ENCODE measurements at places on chromosomes 1 and 21.

- no peak for DNase-seq
Measured at GRCh38 chr1:232084584-232085223, 458.1 kb downstream of the DISC1 start.

GRCh38 chr1:183306317-183307042 lies 111.7 kb downstream of the NMNAT2 start:
- no peak for DNase-seq

- no peak for DNase-seq
Measured at GRCh38 chr1:174742805-174743653, 256.7 kb upstream of the CACYBP start.

- no peak for DNase-seq
Measured at GRCh38 chr21:34845521-34846451, 177.0 kb downstream of the CLIC6 start.

GRCh38 chr1:241521718-241522117 lies 2.2 kb upstream of the FH start:
- no peak for DNase-seq

- no peak for DNase-seq
Measured at GRCh38 chr21:37153196-37153934, 80.3 kb downstream of the TTC3 start.
